Activated effector memory CD4-positive, alpha-beta T cell treated with anti-CD3 and anti-CD28 coated beads, Interleukin-2, amount 50 U/mL, for 16 hours (primary cell): ENCODE measurements at places on chromosomes 7 and 10.

- DNase-seq = no peak
Observed at GRCh38 chr7:26865094-26865388, 651 bp upstream of the SKAP2 start.

- peak; percentile 85 for DNase-seq
Observed at GRCh38 chr7:23474094-23474828, 4.0 kb upstream of the IGF2BP3 start.

GRCh38 chr10:61010863-61011262 is 66.9 kb upstream of the RHOBTB1 start:
- no peak for DNase-seq

- DNase-seq = peak; percentile 94
Observed at GRCh38 chr7:100483090-100483721, 521 bp upstream of the NYAP1 start.

DNA sequence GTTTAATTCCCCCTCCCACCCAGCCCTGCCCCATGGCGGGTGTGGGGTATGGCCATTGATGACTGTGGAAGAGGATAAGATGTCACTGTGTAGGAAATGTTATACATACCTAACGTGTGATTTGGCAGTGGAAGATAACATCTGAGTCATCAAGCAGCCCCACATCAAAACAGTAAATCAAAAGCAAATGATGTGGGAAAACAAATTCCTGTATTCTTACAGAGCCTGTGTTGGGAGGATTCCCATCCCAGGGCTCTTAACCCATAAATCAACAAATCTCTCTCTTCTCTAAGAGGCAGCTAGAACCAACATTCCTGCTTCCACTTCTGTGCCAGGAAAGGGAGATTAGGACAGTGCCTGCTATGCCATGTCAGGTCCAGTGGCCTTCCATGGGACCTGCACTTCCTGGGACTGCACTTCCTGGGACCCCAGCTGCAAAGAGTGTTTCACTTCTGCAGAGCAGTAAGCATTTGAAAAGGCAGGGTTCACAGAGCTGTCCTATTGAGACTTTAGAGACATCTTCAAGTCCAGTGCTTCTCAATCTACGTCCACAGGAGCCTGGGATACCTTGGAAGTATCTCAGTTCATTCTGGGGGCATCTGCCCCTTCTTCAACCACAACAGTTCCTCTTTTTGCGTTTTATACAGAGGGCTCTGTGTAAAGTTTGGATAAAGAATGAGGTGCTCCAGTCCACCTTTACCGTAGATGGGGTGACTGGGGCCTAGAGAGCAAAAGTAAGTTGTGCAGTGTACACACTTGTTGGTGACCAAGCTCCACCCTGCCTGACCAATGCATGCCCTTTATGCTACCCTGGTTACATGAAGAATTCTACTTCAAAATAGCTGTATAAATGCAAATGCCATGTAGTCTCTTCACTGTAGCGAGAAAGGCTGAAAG is 45.7 kb downstream of the ATXN7L1 start:
- DNase-seq = no peak

DNA sequence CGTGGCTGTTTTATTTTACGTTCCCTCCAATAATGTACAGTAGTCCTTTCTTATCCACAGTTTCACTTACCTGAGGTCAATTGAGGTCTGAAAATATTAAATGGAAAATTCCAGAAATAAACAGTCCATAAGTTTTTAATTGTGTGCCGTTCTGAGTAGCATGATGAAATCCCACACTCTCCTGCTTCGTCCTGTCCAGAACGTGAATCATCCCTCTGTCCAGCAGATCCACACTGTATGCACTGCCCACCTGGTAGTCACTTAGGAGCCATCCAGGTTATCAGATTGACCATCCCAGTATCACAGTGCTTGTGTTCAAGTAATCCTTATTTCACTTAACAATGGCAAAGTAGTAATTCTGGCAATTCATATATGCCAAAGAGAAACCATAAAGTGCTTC is 46.3 kb downstream of the STARD3NL start:
- no peak for DNase-seq

DNA sequence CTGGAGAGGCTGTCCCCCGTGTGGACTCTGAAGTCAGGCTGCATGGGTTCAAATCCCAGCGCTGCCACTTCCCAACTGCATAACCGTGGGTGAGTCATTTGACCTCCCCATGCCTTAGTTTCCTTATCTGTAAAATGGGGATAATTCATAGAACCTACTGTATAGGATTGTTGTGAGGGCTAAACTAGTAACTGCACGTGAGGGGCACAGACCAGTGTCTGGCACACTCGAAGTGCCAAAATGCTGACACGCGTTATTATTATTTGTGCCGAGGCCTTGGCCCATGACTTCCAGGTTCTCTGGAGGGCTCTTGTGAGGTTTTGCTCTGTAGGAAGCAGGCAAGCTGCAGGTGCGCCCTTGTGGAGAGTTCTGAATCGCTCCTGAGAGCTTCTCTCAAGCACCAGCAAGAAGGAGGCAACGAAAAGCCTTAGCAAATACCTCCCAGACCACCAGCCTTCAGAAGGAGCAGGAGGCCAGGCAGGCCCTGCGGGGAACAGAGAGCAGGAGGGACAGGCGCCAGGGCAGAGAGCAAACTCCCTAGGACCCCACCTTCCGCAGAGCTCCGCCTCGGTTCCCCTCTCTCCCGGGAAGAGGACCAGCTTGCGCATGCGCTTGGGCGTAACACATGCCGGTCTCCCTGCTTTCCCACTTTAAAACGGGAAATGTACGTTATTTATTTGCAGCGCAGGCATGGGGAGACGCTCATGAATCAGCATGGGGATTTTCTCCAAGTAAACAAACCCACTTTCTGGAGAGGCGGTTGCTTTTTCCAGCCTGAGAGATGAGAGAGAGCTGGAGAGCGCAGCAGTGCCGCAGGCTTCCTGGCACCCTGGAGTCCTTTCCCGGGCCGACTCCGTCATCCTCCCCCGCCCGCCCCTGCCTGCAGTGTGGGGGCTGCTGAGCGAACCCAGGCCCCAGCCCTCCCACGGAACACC is 39.6 kb downstream of the SORCS3 start:
- DNase-seq = no peak

DNA sequence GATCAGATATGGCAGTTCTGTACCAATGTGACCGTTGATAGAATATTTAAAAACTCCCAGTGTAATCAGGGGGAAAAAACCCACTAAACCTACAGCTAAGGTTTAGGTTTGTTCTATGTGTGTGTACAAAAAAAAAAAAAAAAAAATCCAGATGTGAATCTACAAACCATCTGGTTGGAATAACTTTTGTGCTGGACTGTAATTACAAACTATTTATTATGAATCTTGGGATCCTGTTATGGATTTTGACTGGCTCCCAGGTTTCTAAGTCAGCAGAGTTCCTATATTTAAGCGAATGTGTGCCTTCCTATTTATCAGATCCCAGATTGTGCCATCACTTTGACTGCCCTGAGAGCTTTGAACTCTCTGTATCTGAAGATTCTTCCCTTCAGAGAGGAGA is 29.1 kb downstream of the BMPER start:
- DNase-seq = no peak

GRCh38 chr10:80512031-80512526 is 25.6 kb upstream of the SH2D4B start:
- peak; percentile 59 for DNase-seq
